ENCODE measurements at places on chromosomes 5 and 9.

DNA sequence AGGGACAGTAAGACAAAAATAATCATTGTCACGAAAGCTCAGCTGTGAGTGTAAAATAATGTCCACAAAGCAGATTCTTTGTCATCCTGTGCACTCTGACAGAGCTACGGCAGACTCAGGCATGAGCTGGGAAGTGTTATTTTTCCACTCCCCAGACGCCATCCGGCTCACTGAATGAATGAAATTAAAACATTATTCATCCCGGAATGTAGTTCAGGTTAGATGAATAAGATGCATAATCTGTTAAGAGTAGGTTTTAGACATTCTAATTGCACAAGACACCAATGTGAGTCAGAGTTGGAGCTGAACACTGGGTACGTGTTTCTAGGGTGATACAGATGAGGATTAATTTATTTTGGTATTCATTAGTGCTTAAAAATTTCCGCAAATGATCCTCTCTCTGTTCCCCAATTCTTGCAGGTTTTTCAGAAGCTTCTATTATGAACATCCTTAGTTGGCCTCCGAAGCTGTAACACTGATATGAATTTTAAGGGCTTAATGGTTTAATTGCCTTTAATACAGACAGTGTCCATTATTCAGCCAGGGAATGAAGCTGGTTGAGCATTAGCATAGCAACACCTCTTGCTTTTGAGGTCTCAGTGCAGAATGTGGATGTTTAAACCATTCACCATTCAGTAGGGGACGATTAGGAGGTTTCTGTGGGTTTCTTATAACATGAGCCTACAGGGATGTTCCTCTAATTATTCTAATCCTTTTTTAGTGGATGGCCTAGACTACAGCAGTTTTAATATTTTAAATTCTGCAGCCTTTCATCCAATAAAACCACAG lies 65.6 kb upstream of the FRRS1L start:
- DNase-seq = no peak

- no peak for DNase-seq
Observed at GRCh38 chr9:72932619-72933018, 20.2 kb downstream of the ALDH1A1 start.

GRCh38 chr9:109199676-109200075 lies 32.6 kb upstream of the FRRS1L start:
- no peak for DNase-seq

GRCh38 chr5:158917731-158918130 lies 182.0 kb downstream of the EBF1 start:
- DNase-seq = no peak

- no peak for DNase-seq
Observed at GRCh38 chr5:156834916-156835315, 15.2 kb upstream of the PPP1R2B start.

- peak; percentile 7 for DNase-seq
Observed at GRCh38 chr5:69492391-69492922, at the start of gene OCLN. OCLN (plus strand) TSS chr5:69492790; CDS start chr5:69504245, 11,455 bp downstream.

DNA sequence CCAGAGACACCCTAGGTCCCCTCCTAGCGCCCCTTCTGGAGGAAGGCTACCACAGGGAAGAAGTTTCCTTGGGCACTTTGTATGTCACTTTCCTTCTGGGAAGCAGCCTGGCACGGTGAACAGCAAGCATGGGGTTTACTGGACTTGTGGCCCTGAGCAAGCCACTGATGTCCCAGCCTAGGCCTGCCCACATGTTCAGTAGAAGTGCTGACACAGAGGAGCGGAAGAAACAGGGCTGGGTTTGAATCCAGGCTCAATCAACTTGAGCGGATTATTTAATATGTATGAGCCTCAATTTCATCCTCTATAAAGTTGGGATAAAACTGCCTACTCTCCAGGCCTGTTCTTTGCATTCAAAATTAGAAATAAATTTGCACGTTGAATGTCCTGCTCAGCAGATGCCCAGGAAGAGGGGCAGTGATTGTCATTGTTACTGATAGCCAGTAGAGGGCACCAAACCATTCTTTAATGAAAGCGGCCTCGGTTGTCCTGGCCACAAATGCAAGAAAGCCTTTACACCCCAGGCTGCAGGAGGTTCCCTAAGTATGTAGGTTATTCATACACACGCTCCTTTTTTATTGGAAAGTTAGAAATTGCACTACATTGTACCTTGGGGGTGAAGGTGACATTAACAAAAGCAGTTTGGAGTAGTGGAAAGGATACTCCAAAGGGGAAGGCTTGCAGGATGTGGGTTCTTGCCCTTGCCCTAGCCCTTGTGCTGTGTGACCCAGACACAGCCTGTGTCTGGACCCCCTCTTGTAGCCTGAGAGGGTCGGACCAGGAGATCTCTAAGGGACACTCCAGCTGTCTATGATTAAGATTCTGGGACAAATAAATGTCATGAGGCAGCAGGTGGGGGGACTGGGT lies 13.4 kb upstream of the XPA start:
- peak; percentile 73 for DNase-seq

- DNase-seq = no peak
Observed at GRCh38 chr5:125555591-125555990, 809.2 kb upstream of the ZNF608 start.

DNA sequence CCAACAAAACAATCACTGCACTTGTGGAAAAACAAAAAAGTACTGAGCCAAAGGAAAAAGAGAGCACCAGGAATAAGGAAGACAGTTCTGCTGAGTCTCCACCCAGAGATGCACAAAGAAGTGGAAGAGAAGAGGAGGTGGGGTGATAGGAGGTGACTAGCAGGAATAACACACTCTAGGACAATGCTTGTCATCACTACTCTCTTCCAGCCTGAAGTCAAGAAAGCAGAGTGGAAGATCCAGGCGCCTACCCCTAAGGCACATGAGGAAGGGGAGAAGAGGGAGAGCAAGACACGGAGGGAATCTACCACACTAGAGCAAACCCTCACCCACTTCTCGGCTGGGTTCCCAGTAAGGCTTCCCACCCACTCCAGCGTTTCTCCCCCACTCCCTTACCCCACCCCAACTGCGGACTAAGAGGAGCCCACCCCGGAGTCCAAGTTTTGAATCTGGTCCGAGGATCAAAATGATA lies 1.7 kb downstream of the SLIT3 start:
- no peak for DNase-seq

DNA sequence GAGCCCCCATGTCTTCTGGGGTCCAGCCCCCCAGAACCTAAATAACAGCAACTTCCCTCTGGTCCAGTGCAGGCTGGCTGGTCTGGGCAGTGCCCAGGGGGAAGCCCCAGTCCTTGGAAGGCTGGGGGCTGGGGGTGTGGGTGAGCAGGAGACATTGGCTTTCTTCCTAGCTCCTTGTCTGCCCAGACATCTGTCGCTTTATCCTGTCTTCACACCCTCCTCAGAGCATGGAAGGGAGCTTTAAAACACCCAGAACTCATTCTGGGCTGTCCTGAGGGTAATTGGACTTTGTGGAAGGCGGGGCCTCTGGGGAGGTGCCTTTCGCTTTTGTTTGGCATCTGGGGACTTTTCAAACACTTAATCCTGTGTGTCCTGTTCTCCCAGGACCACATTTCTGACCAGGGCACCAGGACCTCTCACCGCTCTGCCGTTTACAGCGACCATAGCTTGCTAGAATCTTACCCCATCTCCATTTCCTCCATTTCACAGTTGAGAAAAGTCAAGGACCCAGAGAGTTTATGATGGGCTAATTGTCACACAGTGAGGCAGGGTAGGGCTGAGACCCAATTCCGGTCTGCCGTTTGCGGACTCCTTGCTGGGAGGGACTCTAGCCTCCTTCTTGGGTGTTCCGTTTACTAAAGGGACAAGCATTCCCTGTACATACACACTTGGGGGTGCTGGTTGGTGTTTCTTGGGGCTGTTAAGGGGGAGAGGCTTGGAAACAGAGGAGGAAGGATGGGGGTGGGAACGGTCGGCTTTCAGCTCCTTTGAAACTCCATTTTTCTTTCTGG lies 1.1 kb downstream of the GSN start:
- DNase-seq = no peak

DNA sequence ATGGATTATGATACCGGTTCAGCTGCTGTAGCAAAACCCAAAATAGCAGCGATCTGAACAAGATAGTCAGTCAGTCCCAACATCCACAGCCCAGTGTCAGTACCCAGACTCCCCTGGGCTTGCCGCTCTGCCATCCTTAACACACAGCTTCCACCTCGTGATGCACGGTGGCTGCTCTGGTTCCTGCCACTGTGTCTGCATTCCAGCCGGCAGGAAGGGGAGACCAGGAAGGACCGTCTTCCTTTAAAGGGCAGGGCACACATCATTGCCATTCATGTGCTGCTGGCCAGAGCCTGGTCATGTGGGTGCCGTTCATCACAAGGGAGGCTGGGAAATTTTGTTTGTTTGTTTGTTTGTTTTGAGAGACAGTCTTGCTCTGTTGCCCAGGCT lies 131.0 kb upstream of the IER5L start:
- DNase-seq = no peak

DNA sequence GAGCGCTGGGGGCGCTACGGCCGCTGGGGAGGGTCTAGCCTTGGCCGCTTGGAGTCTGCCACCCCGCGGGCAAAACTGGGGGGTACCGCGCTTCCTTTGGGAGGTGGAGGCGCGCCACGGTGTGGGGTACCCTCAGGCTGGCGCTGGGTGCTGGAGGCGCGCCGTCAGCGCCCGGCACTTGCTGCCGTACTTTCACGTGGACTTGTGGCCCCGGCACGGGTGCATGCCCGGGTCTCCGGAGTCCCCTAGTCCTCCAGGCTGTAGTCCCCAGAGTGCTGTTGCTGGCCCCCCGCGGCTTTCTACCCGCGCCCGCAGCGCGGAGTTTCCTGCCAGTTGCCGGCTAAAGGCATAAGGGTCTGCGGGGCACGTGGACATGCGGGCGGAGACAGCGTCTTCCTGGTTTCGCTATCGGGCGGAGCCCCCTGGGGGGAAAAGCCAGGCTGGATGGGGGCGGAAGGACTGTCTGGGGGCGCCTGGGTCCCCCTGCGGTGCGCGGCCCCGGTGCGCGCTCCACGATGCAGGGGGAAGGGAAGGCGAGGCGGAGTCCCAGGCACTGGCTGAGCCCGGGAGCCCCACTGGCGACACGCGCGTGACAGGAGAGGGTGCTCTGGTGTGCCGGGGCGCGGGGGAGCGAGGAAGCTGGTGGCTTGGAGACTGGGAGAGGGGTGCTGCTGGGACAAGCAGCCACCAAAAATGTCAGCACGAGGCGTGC lies 666 bp downstream of the PPARGC1B start:
- peak; percentile 22 for DNase-seq

DNA sequence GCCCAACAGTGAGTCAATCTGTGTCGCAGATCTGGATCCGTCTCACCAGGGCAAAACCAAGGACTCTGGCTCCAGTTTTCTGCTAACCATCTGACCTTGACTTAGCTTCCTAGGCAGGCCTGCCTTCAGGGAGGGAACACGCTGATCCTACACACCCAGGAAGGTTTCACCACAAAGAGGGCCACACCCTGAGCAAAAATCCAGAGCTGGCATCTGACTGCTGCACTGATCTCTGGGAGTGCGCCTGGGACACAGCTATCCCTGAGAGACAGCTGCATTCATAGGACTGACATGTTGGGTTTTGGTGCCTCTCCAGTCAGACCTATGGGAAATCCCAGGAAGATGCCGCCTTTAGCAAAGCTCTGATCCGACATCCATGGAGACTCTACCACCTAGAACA lies 47.5 kb downstream of the CDK5RAP2 start:
- DNase-seq = no peak

- no peak for DNase-seq
Observed at GRCh38 chr5:138287246-138287645, 12.8 kb upstream of the GFRA3 start.

DNA sequence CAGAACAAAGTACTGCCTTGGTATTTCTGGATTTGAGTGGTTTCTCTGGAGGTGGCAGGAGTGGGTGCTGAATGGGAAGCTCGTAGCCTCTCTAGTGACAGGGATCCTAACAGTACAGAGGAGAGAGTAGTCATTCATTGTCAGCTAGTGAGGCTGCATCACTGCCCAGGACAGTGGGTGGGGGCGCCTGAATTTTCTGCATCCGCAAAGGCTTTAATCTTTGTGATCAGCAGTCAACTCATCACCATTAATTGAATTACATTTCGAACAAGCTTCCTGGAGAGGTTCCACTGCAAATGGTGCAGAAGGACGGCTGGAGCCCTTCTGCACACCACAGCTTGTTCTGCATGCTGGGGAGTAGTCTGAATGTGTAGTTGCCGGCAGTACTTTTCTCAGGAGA lies 77.5 kb downstream of the HSPA4 start:
- no peak for DNase-seq

DNA sequence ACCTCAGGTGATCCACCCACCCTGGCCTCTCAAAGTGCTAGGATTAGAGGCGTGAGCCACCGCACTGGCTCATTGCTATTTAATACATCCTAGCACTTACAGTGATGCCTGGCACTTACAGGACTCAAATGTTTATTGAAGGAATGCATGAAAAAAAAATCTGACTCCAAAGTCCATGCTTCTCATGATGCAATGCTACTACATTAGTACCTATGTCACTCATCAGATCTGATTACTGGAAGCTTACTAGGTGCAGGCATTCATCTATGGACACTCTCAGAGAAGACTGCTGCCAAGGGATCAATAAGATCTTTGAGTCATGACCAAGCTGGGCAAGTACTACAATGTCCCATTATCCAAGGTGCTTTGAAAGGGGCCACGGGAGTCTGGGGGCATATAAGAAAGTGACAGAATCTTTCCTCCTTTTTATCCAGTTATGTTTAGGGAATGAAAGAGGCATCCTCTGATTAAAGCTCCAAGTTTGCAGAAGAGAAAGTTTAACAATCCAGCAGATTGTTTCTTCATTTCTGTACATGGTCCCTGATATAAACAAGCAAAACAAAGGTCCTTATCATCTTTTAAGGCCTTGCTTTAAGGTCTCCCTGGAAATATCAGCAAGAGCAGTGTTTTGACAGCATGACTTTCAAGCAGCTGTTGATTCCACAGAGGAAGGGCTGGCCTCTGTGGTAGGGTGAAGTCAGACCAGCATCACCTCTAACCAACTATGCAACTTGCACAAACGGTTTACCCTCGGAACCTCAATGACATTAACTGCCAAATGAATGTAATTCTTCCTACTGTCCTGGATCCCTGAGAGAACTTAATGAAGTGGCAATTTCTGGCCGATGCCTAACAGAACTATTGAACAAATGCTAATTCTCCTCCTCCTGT lies 35.9 kb downstream of the ARPC5L start:
- no peak for DNase-seq

DNA sequence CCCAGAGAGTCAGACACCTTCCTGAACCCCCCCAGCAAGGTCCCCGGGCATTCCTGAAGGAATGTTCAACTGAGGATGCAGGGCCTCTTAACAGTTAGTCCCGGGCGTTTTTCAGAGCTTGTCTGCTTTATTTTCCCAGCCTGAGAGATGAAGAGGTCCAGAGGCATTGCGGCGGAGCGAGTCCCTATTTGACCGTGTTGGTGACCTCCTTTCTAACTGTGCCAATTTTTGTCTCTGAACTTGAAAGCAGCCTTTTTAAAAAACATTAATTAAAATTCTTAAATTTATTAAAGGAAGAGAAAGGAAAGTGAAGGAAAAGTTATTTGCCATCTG lies 433 bp upstream of the PTAR1 start:
- no peak for DNase-seq

DNA sequence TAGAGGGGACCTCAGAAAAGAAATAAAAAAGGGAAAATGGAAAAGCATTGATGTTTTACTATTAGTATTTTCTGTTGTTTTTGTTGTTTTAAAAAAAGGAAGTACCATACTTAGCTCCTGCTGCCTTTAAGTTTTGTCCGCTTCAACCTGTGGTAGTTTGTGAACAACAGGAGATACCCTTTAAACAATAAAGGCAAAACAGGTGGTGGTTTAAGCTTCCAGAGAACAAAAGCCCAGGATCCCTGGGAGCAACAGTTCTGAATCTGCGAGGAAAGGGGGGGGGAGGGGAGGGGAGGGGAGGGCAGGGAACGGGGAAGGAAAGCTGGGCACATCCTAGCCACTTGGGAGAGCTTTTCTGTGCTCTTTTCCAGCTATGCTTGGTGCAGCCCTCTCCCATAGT lies 2.1 kb upstream of the PSIP1 start:
- DNase-seq = no peak

GRCh38 chr5:133514456-133514855 lies 97.9 kb downstream of the FSTL4 start:
- no peak for DNase-seq
